ENCODE measurements at places on chromosomes 7 and 10.

DNA sequence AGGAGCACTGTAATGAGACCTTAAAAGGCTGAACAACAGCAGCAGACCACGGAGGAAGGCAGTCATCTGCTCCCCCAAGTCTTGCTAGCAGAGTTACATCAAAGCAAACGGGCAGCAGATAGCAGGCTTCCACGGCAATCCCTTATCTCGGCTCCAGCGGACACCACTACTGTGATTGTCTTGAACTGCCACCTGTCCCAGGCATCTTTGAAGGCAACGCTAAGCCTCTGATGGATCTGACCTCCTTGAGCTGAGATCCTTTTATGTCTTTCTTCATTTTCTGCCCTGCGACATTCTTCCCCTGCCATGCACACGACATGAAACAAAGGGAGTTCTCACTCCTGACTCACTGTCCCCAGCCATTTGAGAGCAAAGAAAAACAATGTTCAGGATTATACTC is 111.7 kb downstream of the GLI3 start:
- DNase-seq, result no peak

GRCh38 chr7:141073641-141074161 is at the start of gene TMEM178B:
Gene TMEM178B (plus strand): TSS chr7:141074064.
- no peak for DNase-seq

GRCh38 chr10:909831-910230 is 21.7 kb downstream of the LARP4B start:
- no peak for DNase-seq

DNA sequence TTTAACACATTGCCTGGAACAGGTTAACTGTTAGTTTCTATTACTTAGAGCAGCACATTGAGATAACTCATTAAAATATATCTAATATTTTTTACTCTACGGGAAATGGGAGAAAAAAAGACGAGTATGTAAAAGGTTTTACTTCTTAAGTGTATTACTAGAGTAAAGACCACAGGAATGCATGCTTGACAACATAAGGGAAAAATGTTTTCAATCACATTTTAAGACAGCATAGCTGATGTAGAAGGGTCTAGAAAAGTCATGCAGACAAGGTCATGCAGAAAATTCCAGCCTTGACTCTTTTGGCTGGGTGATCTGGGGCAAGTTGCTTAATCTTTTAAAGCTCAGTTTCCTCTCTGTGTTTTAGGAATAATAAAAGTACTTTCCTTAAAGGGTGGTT is 806.2 kb downstream of the CNTNAP2 start:
- no peak for DNase-seq

DNA sequence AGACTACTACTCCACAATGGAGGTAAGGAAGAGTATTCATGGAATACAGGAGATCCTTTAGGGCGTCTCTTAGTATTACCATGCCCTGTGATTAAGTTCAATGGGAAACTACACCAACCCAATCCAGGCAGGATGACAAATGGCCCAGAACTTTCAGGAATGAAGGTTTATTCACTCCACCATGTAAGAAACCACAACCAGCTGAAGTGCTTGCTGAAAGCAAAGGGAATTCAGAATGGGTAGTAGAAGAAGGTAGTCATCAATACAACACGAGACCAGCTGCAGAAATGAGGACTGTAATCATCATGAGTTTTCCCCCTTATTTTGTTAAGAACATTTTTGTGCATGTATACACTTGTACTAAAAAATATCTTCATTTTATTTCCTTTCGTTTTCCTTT is 76.6 kb downstream of the GPR37 start:
- no peak for DNase-seq

GRCh38 chr10:98892523-98892922 is 343.1 kb downstream of the HPSE2 start:
- DNase-seq, result no peak

- no peak for DNase-seq
Measured at GRCh38 chr7:30912986-30913811, 1.5 kb downstream of the AQP1 start.
